ENCODE measurements at places on chromosomes 16 and 17. TPM values are rescaled to one million over a fixed set of nuclear protein-coding genes. Genes with fewer than 3 reads are reported as not detected.

GRCh38 chr16:2756288-2757015 lies 4.0 kb downstream of the SRRM2 start:
- no peak for DNase-seq
- H3K27me3 ChIP-seq = no peaks in the 10 kb centered on the region
- H3K27ac ChIP-seq = peak overlapping the region; percentile 53

GRCh38 chr16:76118344-76118743 lies 158.9 kb upstream of the CNTNAP4 start:
- H3K36me3 ChIP-seq = no peaks in the 10 kb centered on the region
- H3K4me3 ChIP-seq = no peak overlapping the region
- H3K27me3 ChIP-seq = no peaks in the 10 kb centered on the region
- H3K4me1 ChIP-seq = no peaks in the 10 kb centered on the region
- DNase-seq = no peak
- no peak overlapping the region for H3K27ac ChIP-seq

- peaks cover 10% of the 10 kb centered on the region for H3K4me1 ChIP-seq
- DNase-seq = no peak
- H3K27ac ChIP-seq = no peak overlapping the region
Observed at GRCh38 chr16:80718480-80719220, 85.7 kb downstream of the CDYL2 start.

- peaks cover 17% of the 10 kb centered on the region for H3K4me1 ChIP-seq
- DNase-seq = no peak
- H3K27ac ChIP-seq = no peak overlapping the region
- H3K36me3 ChIP-seq = peaks cover 4% of the 10 kb centered on the region
- no peak overlapping the region for H3K4me3 ChIP-seq
Observed at GRCh38 chr17:81015136-81015535, 19.8 kb upstream of the BAIAP2 start.

DNA sequence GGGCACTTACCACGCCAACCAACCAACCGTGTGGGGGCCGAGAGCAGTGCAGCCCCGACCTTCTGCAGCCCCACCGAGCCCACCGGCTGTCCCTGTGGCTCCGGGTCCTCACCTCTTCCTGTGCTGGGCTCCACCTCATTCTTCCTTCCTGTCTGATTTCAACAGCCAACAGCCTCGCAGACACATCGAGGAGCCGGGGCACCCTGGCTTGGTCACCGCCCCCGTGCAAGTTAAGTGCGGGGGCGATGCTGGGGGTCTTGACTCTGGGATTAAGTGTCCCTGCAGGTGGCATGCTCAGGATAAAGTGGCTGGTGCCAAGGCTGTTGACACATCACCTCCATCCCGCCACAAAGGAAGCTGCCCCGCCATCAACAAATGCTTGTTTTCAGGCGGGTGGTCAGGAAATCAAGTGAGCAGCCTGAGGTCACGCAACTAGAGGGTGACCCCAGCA lies at the start of gene NLRC3:
Gene NLRC3, minus strand, starts transcription at position 102 of the 451 bp plus-strand sequence. CDS start 12,367 bp downstream, outside the sequence.
- DNase-seq = peak; percentile 63
- peaks cover 8% of the 10 kb centered on the region for H3K36me3 ChIP-seq
- H3K27ac ChIP-seq = peak within 1 kb of the TSS; percentile 97
- no peaks in the 10 kb centered on the region for H3K27me3 ChIP-seq

PRAC1 gene
- total RNA-seq = not detected

BAIAP3 gene
- 1.0 TPM for total RNA-seq

ACBD4 gene
- 13.4 TPM for total RNA-seq

SPECC1 gene
- 10.4 TPM for total RNA-seq

GRCh38 chr16:24858219-24859041 lies 12.7 kb downstream of the SLC5A11 start:
- no peaks in the 10 kb centered on the region for H3K4me1 ChIP-seq
- H3K36me3 ChIP-seq = no peaks in the 10 kb centered on the region
- peaks cover 11% of the 10 kb centered on the region for H3K27me3 ChIP-seq
- H3K4me3 ChIP-seq = no peak overlapping the region
- H3K27ac ChIP-seq = no peak overlapping the region

DNA sequence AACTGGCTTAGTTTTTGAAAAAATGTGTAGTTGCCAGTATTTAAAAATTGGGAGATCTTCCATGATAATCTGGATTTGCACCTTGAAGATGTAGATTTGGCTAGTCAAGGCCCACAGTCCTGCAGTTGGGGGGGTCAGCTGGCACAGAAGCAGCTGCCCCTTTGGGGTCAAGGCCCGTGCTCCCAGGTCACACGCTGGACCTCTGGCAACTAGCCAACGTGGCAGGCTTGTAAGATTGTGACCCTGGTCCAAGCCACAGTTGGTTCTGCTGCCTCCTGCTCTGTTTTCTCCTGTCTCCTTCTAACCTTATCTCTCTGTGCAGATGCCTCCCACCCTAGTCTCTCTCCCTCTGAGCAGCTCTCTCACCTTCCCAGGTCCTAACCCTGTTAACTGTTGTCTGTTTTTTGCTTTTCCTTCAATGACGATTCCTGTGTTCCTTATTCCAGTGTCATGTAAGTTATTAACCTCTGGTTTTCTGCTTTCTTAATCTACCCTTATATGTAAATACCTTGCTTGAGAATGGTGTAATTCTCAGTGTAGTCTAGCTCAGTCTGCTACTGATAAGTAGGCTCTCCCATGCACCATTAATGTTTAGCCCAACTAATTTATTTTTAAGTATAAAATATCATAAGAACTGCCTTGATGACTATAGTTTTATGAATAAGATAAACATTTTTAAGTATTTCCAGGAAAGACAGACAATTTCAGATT lies 27.9 kb downstream of the CLEC16A start:
- H3K4me3 ChIP-seq = no peak overlapping the region
- no peaks in the 10 kb centered on the region for H3K27me3 ChIP-seq
- peak overlapping the region; percentile 64 for H3K27ac ChIP-seq
- DNase-seq = no peak

DNA sequence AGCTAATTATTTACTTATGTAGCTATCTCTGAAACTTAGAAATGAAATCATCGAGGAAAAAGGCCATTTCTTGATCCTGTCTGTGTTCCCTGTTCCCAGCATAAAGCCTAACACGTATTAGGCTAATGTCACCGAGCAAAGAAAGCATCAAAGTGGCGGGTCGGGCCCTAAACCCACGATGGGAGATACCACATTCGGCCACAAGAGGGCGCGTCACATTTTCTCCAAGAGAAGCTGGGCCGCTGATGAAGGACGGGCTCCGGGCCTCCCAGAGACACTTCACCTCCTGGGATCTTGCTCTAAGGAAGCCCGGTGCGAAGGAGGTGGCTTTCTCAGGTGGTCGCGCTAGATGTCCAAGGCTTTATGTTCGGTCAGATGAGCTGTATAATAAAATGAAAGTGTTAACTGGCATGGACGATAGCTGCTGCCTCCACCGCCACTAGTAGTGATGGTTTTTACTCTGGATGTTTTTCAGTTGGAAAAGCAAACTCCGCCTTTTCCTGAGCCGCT lies 853 bp upstream of the PDK2 start:
- H3K4me3 ChIP-seq = peak overlapping the region; percentile 84
- H3K4me1 ChIP-seq = peaks cover 19% of the 10 kb centered on the region
- peak; percentile 94 for DNase-seq
- no peaks in the 10 kb centered on the region for H3K36me3 ChIP-seq
- peak overlapping the region; percentile 91 for H3K27ac ChIP-seq

DNA sequence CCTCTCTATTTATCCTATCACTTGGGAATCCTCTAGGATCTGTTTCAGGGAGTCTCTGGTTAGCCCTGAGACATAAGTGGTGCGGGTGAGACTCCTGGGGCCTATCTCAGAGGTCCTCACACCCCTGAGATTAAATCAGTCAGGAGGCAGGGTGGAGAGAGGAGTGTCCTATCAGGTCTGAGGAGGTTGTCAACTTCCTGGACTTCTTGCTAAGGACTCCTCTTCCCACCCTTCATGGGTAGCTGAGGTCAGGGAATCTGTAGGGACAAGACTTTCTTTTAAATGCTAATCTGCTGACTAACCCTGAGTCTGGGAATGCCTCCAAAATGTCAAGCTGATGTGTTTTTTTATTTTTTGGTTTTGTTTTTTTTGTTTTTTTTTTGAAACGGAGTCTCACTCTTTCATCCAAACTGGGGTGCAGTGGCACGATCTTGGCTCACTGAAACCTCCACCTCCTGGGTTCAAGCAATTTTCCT lies 6.6 kb upstream of the ARMC5 start:
- no peak overlapping the region for H3K4me3 ChIP-seq
- no peaks in the 10 kb centered on the region for H3K27me3 ChIP-seq
- no peak for DNase-seq
- H3K4me1 ChIP-seq = peaks cover 38% of the 10 kb centered on the region
- peaks cover 17% of the 10 kb centered on the region for H3K36me3 ChIP-seq
- no peak overlapping the region for H3K27ac ChIP-seq

RND2 gene
- total RNA-seq = 0.16 TPM

TBC1D3B gene
- 0.83 TPM for total RNA-seq

UMOD gene
- total RNA-seq = not detected

GRCh38 chr16:87447323-87447722 lies 45.5 kb downstream of the ZCCHC14 start:
- H3K36me3 ChIP-seq = peaks cover 33% of the 10 kb centered on the region
- no peak overlapping the region for H3K27ac ChIP-seq
- no peak for DNase-seq
- no peak overlapping the region for H3K4me3 ChIP-seq
- no peaks in the 10 kb centered on the region for H3K27me3 ChIP-seq

DNA sequence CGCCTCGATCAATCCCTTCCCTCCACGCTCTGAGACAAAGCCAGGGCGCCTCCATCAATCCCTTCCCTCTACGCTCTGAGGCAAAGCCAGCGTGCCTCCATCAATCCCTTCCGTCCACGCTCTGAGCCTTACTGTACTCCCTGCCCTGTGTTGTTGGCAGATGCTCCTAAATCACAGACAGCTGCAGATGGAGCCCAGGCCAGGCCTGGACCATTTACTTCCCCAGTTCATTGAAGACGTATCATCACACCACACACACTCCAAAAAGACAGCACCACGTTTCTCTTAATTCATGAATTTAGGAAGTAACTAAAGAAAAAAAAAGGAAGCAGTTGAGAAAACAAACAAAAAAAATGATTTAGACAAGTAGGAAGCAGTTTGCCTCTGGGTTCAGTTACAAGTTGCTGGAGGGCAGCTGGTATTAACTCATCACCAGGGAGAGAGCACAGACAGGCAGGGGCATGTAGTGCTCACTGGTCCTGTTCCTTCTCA lies 7.4 kb upstream of the CD300LD start:
- no peaks in the 10 kb centered on the region for H3K36me3 ChIP-seq
- H3K27me3 ChIP-seq = peaks cover 2% of the 10 kb centered on the region
- no peak overlapping the region for H3K4me3 ChIP-seq
- no peak overlapping the region for H3K27ac ChIP-seq

CTRB2 gene
- not detected for total RNA-seq
